ENCODE measurements at places on chromosomes 4 and X.

DNA sequence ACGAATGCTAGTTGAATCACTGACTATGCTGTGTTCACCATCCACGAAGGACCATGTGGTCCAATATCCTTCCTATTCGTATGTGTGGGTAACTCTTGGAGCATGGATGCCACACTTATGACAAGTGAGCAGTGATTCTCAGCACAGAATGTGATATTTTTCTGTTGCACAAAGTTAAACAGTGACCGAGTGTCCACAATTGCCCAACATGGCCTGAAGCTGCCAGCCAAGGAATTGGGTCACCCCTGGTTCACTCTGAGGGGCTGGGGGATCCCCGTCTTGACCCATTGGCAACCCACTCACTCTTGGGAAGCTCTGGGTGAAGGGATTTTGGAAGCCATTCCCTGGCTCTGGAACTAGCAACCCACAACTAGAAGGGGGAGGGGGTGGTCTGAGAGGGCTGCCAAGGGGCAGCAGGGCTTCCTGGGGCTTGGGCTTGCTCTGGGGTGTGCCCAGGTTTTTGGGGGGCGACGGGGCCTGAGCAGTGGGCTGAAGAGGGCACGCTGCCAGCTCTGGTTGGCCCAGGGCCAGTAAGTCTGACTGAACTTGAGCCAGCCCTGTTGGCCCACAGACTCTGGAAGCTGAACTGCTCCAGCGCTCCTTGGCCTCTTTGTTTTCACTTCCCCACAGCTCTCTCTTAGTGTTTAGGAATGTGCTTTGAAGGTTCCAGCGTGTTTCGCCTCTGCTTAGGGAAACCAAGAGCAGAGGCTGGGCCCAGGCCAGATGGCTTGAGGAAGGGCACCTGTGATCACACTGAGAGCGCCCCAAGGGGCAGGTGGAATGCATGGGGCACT, 43.1 kb upstream of the BCOR start:
- DNase-seq, result no peak

- DNase-seq, result no peak
These were observed 115.0 kb downstream of the SHROOM4 start for GRCh38 chrX:50698944-50699343.

DNA sequence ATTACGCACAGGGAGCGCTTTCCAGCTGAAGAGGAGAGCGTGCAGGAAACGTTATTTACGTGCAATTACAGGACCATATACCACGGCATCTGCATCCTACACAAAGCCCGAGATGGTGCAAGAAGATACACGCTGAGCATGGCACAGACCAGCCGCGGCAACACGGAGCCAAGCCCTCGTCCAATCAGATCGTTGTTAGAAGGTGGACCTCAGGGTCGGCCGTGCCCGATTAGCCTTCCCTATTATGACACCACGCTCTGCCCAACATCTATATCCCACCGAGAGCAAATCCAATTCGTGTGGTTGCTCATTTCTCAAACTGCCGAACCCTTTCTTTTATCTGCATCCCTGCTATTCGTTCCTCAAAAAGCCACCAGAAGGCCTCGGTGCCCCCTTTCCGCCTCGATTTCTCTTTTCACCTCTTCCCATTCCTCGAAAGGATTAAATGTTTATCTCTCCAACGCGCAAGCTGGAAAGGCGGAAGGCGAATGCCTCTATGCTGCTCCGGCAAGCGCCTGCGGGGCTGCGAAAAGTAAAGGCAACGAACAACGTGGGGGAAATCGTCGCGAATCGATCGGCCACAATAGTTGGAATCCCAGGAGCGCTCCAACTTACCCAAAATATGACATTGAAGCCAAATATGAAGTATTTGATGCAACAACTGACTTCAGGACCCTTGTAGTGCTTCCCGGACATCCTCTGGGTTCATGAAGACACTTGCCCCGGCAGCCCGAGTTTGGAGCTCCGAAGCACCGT, 702 bp downstream of the TSPAN5 start:
- DNase-seq, result no peak

DNA sequence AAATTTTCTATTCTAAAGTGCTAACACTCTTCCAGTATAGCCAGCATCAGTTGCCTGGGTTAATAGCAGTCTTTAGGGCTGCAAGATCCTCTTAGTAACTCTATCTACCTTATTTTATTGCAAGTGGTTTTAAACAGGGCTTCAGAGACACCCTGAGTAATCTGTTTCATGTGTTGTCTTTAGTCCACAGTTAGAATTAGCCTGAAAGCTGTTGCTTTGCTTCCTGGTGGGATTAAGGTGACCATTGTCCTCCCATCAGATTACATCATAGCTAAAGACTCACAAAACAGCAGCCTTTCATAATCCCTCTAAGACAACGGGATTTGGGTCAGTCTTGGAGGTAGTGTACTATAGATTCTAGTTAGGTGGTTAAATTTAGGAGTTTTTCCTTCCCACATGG, 7.5 kb downstream of the UCHL1 start:
- no peak for DNase-seq

Data from hematopoietic multipotent progenitor cell (in vitro differentiated cells).